Left cardiac atrium (tissue), 4 donors: ENCODE measurements at places on chromosomes 7 and 10.

DNA sequence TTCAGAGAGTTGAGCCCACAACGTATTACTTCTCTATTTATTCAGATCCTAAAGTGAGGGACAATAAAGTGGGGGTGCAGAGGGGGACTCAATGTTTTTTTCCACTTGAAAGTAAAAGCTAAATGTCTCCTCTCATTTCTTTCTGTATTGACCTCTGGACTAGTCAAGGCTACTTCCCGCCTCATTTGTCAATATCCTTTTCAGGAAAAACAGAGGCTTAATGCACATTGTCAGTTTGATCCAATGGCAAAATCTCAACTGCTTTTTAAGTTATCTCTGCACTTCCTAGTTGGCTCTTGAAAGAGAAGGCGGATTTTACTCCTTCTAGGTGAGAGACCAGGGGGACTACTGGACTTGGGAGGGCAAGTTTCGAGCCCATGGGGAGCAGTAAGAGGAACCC lies 56.4 kb downstream of the HIPK2 start:
- DNase-seq = no peak

DNA sequence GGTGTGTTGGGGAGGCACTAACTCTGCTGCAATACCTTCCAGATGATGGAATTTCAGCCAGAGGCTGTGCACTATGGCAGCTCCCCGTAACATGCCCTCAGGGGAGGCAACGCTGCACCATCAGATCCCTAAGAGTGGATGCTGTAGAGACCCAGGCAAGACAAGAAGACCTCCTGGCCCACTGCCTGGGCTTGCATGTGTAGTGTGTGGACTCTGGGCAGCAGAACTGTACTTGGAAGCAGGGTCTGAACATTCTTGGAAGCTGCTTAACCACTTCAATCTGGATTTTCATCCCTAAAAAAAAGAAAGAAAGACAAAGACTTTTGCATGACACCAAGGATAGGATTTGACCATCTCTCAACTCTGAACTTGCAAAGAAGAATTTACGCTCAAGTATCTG lies 297.5 kb upstream of the NRP1 start:
- DNase-seq = no peak

DNA sequence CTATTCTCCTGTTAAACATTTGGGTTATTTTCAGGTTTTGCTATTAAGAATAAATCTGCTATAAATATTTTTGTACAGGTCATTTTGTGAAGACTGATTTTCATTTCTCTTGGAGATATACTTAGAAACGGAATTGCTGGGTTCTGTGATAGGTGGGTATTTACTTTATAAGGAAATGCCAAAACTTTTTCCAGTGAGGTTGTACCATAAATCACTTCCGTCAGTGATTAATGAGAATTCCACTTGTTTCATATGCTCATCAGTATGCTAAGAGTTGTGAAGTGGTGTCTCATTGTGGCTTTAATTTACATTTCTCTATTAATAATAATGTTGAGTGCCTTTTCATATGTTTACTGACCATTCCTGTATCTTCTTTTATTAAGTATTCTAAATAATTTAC lies 84.0 kb upstream of the KLF14 start:
- no peak for DNase-seq

GRCh38 chr7:99368750-99369389 lies 5.7 kb upstream of the ARPC1B start:
- no peak for DNase-seq

- no peak for DNase-seq
These were observed 36.7 kb upstream of the SHH start for GRCh38 chr7:155848691-155849669.

DNA sequence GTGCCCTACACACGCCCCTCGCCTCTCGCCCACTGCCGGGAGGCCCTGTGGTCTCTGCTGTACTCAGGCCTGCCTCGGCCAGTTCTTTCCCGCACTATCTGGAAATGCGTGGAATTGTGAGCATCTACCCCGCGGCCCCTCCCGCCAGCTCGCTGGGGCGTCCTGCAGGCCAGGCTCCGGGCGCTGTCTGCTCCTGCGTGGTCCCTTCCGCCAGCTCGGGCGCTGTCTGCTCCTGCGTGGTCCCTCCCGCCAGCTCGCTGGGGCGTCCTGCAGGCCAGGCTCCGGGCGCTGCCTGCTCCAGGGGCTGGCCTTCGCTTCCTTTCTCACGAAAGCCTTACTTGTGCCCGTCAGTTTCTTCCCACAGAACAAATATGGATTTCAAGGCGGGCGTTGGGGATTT lies 14.9 kb downstream of the GET4 start:
- DNase-seq = no peak
